ENCODE measurements at places on chromosomes 6 and 20.

GRCh38 chr6:39904946-39905639 is 29.2 kb downstream of the MOCS1 start:
- H3K4me3 ChIP-seq: no peak overlapping the region
- H3K36me3 ChIP-seq: peaks cover 8% of the 10 kb centered on the region
- DNase-seq: no peak
- H3K4me1 ChIP-seq: no peaks in the 10 kb centered on the region

GRCh38 chr20:38685271-38685670 is 39.0 kb upstream of the SLC32A1 start:
- no peaks in the 10 kb centered on the region for H3K36me3 ChIP-seq
- H3K4me3 ChIP-seq: no peak overlapping the region

- H3K4me1 ChIP-seq: peaks cover 29% of the 10 kb centered on the region
- peaks cover 13% of the 10 kb centered on the region for H3K27me3 ChIP-seq
- no peak for DNase-seq
- no peak overlapping the region for H3K27ac ChIP-seq
These were observed 234.3 kb downstream of the CDC5L start for GRCh38 chr6:44621846-44622245.

- H3K4me1 ChIP-seq: peaks cover 29% of the 10 kb centered on the region
- no peak overlapping the region for H3K27ac ChIP-seq
These were observed 196.5 kb downstream of the ARHGAP18 start for GRCh38 chr6:129513471-129513870.

DNA sequence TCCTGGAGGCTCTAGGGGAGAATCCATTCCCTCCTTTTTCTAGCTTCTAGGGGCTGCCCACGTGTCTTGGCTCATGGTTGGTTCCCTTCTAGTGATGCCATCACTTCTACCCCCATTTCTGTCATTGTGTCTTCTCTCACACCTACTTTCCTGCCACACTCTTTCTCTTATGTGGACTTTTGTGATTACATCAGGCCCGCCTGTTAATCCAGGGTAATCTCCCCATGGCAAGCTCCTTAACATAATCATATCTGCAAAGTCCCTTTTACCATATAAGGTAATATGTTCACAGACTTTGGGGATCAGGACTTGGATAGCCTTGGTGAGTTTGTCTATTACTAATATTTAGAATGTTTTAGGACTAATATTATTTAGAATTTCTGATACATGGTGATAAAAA is 111.9 kb downstream of the DNAH8 start:
- no peak overlapping the region for H3K4me3 ChIP-seq
- no peaks in the 10 kb centered on the region for H3K36me3 ChIP-seq
- H3K4me1 ChIP-seq: peaks cover 5% of the 10 kb centered on the region
- no peak for DNase-seq
- H3K27ac ChIP-seq: no peak overlapping the region
- H3K27me3 ChIP-seq: no peaks in the 10 kb centered on the region

- no peaks in the 10 kb centered on the region for H3K27me3 ChIP-seq
- H3K36me3 ChIP-seq: peaks cover 9% of the 10 kb centered on the region
- peak; percentile 85 for DNase-seq
- no peak within 1 kb of the TSS for H3K27ac ChIP-seq
These were observed at the start of gene DEF6 for GRCh38 chr6:35297601-35298481. Gene DEF6 (plus strand): TSS chr6:35297818. CDS start chr6:35297857, 39 bp downstream.

GRCh38 chr6:150606168-150606591 is 6.5 kb downstream of the PLEKHG1 start:
- H3K27ac ChIP-seq: no peak overlapping the region
- peaks cover 9% of the 10 kb centered on the region for H3K27me3 ChIP-seq
- H3K4me1 ChIP-seq: peaks cover 37% of the 10 kb centered on the region
- peak overlapping the region; percentile 2 for H3K4me3 ChIP-seq
- DNase-seq: no peak
- peaks cover 18% of the 10 kb centered on the region for H3K36me3 ChIP-seq

- H3K27ac ChIP-seq: no peak overlapping the region
- no peaks in the 10 kb centered on the region for H3K4me1 ChIP-seq
These were observed 23.9 kb upstream of the MICB start for GRCh38 chr6:31473780-31474761.

- H3K27me3 ChIP-seq: no peaks in the 10 kb centered on the region
- peaks cover 10% of the 10 kb centered on the region for H3K36me3 ChIP-seq
- no peak overlapping the region for H3K4me3 ChIP-seq
- no peak for DNase-seq
- H3K27ac ChIP-seq: no peak overlapping the region
These were observed 25.2 kb downstream of the PHF3 start for GRCh38 chr6:63660757-63661156.

GRCh38 chr6:14728396-14729024 is 517.4 kb upstream of the JARID2 start:
- H3K27ac ChIP-seq: no peak overlapping the region
- H3K4me3 ChIP-seq: no peak overlapping the region
- no peaks in the 10 kb centered on the region for H3K27me3 ChIP-seq
- no peaks in the 10 kb centered on the region for H3K36me3 ChIP-seq
- no peak for DNase-seq
